ENCODE measurements at places on chromosomes 7 and 10. TPM values are rescaled to one million over a fixed set of nuclear protein-coding genes. Genes with fewer than 3 reads are reported as not detected.

DNA sequence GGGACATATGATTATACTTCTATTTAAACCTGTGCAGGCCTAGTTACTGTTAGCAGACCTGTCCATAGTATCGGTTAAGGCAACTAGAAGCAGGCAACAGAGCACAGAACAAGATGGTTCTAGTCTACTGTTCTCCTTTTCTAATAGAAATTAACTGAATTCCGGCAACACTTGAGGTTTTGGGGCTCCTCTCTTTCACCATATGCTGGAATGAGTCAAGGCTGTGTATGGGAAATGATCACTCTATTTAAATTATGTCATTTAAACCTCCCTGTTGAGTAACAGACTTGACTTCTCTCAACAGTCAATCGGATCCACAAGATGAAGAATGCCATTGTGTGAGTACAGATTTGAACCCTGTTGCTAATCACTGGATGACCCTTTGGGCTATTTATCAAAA, 6.2 kb upstream of the OTUD1 start:
- DNase-seq = no peak

GRCh38 chr7:116710764-116711452, 38.9 kb downstream of the MET start:
- DNase-seq = no peak

DNA sequence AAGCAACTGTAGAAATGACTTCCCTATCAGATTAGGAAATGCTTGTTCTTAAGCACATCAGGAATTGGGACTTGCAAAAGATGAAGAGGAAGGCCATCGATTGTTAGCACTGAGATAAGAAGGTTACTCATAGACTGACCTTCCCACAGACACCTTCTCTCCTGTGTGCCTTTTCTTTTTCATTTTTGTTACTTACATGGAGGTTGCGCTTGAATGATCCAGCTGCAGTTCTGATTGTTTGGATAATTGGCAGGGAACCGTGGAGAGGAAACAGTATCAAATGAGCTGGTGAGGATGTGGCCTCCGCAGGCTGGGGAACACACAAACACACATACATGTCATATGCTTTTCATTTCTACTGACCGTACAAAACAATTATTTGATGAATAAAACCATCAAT, 134.9 kb upstream of the RSU1 start:
- no peak for DNase-seq

The HOXA5 gene
- total RNA-seq = not detected

The SMO gene
- total RNA-seq = not detected

The IDI2 gene
- total RNA-seq = not detected

- DNase-seq = no peak
Measured at GRCh38 chr7:84009782-84010181, 184.8 kb downstream of the SEMA3A start.

DNA sequence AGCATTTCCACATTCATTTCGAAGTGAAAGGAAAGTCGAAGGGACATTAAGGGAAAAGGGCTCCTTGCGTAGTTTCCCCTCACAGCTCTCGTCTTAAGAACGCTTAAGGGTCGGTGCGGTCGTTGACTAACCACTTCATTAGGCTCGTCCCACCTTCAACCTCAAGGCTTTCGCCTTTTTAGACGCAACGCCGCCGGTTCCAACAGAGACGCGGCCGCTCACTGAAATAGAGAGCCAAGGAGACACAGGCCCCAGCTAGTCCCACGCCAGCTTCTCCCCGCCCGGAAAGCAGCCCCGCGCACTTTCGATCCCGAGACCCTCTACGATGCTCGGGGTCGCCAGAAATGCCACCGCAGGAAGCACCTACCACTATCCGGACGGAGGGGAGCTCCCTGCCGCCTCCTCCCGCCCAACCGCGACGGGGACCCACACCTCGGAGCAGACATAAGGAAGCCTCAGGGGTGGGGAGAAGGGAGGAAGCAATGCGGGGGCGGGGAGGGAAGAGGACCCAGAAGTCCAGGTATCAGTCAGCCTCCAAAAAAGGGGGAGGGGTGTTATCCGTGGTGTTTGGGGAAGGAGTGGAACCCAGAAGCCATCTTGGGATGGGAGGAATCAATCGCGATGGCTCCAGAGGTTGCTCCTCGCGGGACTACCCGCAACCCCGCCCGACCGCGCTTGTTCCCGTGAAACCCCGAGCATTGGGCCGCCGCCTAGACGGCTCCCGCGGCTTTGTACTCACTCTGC, 559 bp downstream of the TRA2A start:
- DNase-seq = peak; percentile 55

The NPM3 gene
- 25.9 TPM for total RNA-seq

GRCh38 chr10:32577448-32577847, 131.5 kb downstream of the CCDC7 start:
- DNase-seq = no peak

The TES gene
- total RNA-seq = 140 TPM

The PDE1C gene
- total RNA-seq = not detected

DNA sequence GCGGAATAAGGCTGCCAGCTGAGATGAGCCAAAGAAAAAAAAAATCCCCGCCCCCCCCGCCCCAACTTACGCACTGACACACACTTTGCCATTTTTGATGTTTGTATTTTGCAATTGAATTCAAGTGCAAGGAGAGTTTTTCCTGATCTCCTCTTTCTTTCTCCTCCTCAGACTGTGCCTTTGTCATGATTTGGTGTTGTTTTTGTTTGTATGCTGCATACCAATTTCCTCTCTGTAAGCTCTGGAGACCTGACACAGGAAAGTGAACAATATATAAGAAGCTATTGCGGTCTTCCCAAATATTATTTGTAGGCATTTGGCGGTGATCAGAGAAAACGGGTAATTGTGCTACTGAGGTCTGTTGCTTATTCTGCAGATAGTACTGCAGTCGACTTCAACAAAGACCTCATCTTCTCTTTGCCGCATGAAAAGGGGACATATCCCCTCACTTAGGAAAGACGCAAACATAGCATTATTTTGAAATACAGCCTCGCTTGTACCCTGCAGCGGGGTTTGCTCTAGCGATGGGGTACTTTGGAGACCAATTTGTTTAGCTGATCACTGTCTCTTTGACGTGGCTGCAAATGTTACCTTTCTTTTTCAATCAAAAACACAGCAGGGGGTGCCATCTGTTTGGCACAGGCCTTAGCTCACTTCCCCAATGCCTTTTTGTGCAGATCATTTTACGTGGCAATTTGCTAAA, 206.6 kb downstream of the SKAP2 start:
- no peak for DNase-seq

The MRLN gene
- not detected for total RNA-seq

The OPALIN gene
- total RNA-seq = not detected

DNA sequence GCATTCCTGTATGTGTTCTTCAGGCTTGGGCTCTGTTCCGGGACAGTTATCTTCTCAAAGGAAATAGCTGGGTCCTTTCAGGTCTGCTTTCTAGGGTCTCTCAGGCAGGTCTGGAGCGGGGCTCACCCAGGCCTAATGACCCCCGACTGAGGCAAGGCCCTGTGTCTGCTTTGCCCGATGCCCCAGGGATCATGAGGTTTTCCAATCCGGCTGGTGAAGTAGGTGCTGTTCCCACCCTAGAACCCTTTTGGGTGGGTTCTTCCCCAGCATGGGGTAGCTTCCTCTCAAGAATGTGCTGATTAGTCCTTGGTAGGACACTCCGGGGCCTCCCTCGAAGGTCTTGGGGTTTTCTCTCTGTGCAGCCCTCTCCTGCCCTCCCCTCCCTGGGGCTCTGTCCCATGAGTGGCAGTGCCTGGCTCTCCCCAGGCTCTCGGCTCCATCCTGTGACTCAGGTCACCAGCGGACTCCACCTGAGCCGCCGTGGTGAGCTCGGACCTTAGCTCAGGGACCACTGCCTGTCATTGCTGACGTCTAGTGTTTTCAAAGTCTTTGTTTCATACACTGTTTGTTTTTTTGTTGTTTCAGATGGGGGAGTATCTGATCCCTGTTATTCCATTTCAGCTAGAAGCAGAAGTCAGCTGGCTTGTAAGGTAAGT, 71.0 kb upstream of the NKX6-2 start:
- DNase-seq = no peak

The DRGX gene
- not detected for total RNA-seq

GRCh38 chr7:135692055-135692454, 29.7 kb downstream of the STMP1 start:
- no peak for DNase-seq

The NKX2-3 gene
- total RNA-seq = not detected

The PHF14 gene
- 34.2 TPM for total RNA-seq

DNA sequence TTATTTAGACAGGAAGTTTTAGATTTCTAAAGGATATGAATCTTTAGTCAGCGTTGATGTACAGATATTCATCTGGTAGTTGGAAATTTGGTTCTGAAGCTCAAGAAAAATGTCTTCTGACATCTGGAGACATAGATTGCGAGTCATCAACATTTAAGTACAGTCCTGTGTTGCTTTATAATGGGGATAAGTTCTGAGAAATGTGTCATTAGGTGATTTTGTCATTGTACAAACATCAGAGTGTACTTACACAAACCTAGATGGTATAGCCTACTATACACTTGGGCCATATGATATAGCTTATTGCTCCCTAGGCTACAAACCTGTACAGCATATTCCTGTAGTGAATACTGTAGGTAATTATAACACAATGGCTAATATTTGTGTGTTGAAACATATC, 49.6 kb upstream of the UBN2 start:
- DNase-seq = no peak

The EPC1 gene
- 47.6 TPM for total RNA-seq

DNA sequence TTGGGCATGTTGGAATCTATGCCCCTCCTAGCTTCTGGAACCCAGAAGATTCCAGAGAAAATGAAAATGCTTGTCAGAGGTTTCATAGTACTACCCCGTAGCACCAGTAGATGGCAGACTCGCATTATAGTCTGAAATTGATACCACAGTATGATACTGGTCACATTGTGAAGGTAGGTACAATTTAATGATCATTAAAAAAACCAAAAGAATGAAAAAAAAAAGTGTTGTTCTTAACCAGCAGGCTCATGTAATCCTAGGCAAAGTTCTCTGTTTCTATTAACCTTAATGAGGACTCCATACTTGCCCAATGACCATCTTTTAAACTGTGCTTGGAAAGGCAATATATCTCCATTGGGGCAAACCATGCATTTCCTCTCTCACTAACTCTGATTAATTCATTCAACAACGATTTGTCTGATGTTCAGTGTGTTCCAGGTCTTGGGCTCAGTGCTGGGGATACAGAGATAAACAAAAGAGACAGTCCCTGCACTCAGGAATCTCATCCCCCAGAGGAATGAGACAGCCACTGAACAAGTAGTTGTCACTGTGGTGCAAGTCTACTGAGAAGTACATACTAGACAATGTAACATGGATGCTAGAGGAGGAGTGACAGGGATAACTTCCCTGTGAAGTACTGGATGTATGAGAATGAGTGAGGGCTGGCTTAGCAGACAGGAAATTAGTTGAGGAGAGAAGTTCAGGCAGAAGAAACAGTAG, 223.5 kb upstream of the PHYHIPL start:
- DNase-seq = peak; percentile 13

DNA sequence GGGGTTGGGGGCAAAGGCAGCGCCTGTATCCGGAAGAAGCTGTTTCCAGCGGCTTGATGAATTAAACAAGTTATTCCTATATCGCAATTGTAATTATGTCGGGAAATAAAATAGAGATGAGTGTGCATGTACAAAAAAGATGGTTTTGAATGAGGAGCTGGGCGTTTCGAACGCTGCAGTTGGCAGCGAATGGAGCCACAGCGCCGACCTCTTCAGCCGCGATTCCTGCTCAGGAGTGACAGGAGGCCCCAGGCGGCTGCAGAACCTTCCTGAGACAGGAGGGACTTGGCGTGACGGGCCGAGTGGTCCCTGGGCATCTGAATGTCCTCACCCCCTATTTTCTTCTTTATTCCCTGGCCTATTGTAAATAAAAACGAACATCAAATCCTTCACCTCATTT, 184.9 kb downstream of the DNAJB6 start:
- DNase-seq = no peak

The ACSM6 gene
- total RNA-seq = not detected

The CLCN1 gene
- 0.06 TPM for total RNA-seq

DNA sequence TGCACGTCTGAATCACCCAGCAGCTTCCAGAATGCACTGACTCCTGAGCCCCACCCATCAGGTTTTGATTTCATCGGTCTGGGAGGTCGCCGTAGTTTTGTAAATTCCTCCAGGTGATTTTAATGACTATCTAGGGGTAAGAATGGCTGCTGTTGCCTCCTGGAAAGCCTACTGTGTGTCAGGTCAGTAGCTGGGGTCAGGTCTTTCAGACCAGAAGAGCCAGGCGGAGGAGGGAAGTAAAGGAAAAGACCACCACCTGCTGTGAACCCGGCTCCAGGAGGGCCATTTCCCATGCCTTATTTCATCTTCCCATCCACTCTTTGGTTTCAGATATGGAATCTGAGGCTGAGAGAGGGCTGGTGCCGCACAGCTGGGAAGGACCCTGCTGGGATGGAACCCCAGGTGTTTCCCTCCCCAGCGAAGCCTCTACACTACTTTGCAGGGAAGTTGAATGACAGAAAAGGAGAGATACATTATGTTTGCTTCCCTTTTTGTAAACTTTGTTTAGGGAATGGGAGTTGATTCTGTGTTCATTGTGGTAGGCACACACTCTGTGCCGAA, 19.8 kb downstream of the ADAMTS14 start:
- DNase-seq = no peak

- DNase-seq = no peak
Measured at GRCh38 chr7:137920637-137921399, 74.0 kb upstream of the DGKI start.

- DNase-seq = no peak
Measured at GRCh38 chr7:66769833-66770512, 29.4 kb downstream of the RABGEF1 start.

DNA sequence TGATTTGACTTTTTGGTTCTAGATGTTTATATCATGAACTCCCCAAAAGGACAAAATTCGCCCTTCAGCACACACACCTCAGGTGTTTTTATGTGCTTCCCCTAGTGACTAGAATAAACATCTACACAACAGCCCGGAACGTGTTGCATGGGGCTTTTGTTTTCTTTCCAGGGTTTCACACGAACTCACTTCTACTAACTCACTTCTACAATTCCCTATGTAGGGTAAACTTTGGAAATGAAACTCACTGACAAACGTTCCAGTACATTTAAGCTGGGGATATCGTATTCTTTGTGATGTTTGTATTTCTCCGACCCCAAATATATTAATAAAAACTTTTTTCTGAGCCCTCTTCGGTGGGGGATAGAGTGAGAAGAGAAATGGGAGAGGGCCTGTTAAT, 1.4 kb downstream of the TRA2A start:
- peak; percentile 63 for DNase-seq

GRCh38 chr10:80537736-80538480, at the start of gene SH2D4B:
SH2D4B (plus strand) TSS chr10:80537902; CDS start chr10:80538332, 430 bp downstream.
- DNase-seq = no peak

GRCh38 chr7:156722043-156722826, 81.7 kb downstream of the RNF32 start:
- DNase-seq = no peak

DNA sequence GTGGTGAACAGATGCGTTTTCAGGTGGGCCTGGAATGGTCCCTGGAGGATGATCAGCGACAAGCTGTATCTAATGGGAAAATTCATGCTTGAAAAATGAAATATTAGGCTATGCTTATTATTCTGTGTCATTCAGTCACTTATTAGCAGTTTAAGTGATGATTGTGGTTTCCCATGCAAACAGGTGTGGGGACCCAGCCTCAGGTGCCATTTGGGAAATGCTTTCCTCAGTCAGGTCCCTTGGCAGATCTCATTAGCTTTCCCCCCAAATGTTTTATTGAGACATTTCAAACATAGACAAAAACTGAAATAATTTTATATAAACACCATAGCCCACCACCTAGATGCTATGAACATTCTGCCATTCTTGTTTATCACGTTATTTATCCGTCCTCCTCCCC, 411 bp upstream of the SNX10 start:
- no peak for DNase-seq
